ENCODE measurements at places on chromosomes 5 and 9.
A peak's percentile ranks its signal among the peaks of the same experiment; 100 is the strongest.

DNA sequence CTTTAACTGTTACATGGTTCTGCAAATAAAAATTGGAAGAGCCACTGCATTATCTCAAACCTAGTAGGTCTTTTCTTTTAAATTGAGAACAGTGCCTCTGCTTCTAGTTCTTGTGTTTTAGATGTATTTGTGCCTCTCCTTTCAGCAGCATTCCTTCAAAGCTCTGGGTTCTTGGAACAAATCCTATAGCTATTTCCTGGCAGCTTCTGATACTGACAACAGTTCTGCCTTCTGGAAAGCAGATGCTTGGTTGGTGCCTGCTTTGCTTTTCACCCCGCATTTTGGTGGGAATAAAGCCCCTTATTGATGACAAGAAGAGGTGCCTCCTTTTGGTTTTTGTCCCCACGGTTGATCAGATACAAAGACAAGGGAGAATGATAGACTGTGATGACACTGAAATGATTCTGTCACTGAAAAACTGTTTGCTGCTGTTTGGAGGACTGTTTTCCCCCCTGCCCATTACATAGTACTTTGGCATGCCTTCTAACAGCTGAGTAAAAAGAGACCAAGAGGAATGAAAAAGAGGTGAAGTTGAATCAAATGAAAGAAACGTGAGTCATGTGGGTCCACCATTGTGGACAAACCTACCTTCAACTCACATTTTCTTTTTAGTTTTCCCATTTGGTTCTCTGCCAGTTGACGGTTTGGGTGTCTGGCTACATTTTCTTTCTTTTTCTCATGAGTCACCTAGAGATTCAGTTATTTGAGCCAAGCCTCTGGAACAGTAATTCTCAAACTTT is 5.6 kb downstream of the PTCD2 start:
- peak; percentile 36 for DNase-seq

- DNase-seq, result no peak
Observed at GRCh38 chr9:6426117-6426516, 13.1 kb downstream of the UHRF2 start.

- no peak for DNase-seq
Observed at GRCh38 chr9:128123451-128124080, 4.0 kb downstream of the PTGES2 start.

- no peak for DNase-seq
Observed at GRCh38 chr9:86529496-86530275, 175.5 kb upstream of the TUT7 start.

- DNase-seq, result no peak
Observed at GRCh38 chr9:84374516-84374915, 34.0 kb upstream of the SLC28A3 start.
